ENCODE measurements at places on chromosomes 4 and X.

DNA sequence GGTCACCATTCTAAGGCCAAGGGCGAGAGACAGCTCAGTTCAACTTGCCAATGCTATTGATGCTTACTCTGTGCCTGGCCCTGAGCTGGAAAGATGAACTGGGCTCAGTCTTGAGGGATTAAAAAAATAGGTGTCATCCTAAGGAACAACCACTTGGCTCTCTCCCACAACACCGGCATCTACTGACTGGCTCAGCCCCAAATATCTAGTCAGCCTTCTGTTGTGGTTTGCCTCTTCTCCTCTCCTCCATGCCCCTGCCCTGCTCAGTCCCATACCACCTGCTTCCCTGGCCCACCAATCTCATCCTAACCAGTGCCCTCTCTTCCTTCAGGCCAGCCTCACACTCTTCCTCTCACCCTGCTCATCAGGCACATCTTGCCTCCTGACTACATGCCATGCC lies 29.6 kb downstream of the KDM5C start:
- DNase-seq = no peak

DNA sequence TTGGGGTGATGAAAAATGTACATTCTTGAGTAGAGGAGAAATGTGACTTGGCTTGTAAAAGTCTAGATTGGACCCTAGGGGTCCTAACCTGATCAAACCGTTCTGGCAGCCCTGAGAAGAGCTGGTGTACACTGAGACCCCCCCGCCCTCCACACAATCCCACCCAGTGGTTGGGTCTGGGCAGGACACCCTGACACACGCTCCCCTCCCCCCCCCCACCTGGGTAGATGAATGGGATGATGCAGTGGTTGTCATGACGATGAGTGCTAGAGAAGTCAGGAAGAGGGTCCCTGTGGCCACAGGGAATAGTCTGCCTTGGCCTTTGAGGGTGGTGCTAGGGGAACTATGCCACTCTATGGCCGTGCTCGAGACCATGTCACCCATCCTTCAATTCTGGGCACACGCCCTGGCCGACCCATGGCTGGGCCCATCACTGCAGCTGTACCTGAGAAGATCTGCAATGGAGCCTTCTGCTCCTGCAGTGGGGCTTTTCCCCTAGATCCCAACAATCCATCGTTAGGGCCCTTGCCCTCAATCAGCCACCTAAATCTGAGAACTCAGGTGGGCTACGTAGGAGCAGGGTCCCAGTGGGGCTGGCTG lies 4.4 kb downstream of the CDK16 start:
- DNase-seq = no peak

- DNase-seq = no peak
Measured at GRCh38 chr4:72366601-72367000, 202.4 kb downstream of the ADAMTS3 start.

GRCh38 chrX:20059467-20060128 lies 57.1 kb downstream of the MAP7D2 start:
- no peak for DNase-seq

DNA sequence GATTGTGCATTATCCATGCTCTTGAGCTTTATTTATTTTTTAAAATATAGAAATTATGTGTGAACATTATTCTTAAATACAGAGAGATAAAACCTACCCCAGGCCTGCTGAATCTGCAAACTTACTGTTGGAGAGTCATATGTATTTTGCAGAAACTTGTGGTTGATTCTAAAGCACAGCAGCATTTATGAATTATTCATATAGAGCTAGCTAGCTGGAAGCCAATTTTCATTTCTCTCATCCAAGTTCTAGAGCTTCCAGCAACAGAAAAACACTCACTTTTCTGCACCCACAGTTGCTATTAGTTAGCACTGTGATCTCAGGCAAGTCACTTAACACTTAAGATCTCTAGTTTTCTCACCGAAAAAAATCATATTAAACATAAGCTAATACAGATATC lies 479.5 kb upstream of the FAM47C start:
- DNase-seq = no peak

DNA sequence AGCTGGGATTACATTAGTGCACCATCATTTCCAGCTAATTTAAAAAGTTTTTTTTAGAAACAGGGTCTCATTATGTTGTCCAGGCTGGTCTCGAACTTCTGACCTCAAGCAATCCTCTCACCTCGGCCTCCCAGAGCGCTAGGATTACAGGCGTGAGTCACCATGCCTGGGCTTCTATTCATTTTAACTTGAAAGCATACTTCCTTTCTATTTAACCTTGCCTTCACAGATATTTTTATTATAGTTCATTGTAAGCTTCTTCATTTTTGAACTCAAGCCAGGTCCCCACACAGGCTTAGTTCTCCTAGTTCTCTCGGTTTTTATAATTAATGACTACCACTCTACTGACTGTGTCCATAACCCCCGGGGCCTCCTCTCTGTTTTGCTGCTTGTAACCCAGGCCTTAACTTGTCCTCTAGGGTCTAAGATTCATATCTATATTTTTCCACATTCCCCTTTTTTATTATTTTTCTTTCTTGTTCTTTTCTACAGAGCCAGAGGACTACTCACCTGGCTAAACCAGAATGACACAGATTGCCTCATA lies 50.7 kb downstream of the SNX12 start:
- no peak for DNase-seq

GRCh38 chr4:161841759-161842158 lies 322.0 kb downstream of the FSTL5 start:
- DNase-seq = no peak

DNA sequence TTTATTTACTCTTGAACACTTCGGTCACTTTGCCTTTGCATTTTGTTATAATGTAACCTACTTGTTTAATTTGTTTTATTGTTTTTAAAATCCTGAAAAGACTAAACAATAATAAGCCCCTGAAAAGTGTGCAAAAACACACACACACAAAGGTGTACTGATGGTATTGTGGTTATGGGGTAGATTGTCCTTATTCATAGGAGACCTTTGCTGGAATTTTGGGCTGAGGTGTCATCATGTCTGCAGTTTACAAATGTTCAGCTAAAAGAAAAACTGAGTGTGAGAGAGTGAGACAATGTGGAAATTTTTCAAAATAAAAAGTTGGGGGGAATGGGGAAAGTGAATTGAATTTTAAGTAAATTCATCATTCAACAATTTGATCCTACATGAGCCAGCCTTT lies 174.9 kb downstream of the QDPR start:
- DNase-seq = no peak

DNA sequence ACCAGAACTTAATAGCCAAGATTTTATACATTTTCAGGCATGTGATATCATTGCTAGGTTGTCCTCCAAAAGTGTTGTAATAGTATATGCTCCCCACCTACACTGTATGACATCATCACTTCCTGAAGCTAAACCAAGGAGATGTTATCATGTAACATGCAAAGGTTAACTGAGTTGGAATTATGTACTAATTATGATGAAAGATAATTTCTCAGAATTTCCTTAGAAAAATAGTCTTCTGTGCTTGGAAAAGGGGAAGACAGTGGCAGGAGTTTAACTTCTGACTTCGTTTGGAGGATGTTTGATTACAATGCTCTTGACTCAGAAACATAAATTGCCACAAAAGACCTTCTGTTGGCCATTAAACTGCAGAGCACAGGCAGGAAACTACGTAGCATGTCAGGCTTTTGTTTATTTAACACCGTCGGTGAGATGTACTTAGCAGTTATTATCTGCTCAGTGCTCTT lies 83.6 kb upstream of the GUCY1A1 start:
- no peak for DNase-seq

GRCh38 chr4:87388901-87389300 lies 2.1 kb downstream of the HSD17B11 start:
- no peak for DNase-seq

GRCh38 chrX:132622130-132622529 lies 133.3 kb upstream of the MBNL3 start:
- DNase-seq = peak; percentile 8

- no peak for DNase-seq
Measured at GRCh38 chr4:721261-722168, 15.9 kb downstream of the PCGF3 start.

DNA sequence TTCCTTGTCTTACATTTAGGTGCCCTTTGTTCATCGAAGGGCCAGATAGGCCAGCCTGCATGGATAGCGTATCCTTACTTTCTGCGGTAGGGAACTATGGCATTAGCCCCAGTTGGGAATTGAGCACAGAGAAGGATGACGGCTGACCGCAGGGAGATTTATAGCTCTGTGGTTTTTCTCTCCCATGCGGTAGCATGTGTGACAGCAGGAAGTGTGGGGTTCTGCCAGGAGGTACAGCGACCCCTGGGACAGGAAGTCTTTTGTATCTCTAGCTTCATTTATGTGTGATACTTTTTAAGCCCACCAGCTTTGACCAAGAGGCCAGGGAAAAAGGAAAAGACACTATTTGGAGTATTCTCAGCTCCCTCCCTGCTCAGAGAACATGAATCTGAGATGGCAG lies 33.1 kb downstream of the GAB3 start:
- DNase-seq = peak; percentile 1

GRCh38 chrX:130047416-130047815 lies 62.9 kb downstream of the ELF4 start:
- no peak for DNase-seq

- no peak for DNase-seq
Measured at GRCh38 chr4:773214-773613, 52.7 kb downstream of the CPLX1 start.

GRCh38 chr4:54100595-54101189 lies 729 bp downstream of the GSX2 start:
- no peak for DNase-seq

GRCh38 chrX:38879631-38880220 lies 78.5 kb downstream of the MID1IP1 start:
- DNase-seq = no peak

DNA sequence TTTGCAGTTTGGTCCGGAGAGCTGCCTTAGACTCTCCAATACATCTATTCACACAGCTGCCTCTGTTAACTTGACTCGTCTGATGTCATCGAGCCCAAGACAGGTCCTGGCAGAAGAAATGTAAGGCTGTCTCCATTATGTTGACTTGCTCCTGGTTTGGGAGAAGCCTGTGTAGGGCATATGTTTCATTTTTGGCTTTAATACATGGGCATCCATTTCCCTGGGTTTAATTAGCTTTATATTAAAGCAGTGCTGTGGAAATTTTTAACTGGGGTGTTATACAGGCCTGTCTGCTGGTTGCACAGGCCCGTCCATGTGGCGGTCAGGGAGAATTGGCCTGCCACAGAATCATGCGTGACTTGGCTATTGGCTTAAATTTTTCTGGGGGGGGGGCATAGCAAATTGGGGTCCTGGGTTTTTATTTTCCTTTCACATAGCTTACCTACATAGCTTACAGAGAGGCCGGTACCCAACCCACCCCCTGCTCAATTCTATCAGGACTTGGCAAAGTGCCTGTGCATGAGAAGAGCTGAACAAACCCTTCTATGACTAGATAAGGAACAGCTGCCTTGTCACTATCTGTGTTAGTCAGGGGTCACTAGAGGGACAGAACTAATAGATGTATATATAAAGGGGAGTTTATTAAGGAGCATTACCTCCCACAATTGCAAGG lies 123.5 kb upstream of the WDR1 start:
- DNase-seq = no peak

GRCh38 chr4:70508801-70509200 lies 9.6 kb upstream of the AMTN start:
- no peak for DNase-seq

- DNase-seq = no peak
Measured at GRCh38 chrX:38803243-38803587, 2.0 kb downstream of the MID1IP1 start.

DNA sequence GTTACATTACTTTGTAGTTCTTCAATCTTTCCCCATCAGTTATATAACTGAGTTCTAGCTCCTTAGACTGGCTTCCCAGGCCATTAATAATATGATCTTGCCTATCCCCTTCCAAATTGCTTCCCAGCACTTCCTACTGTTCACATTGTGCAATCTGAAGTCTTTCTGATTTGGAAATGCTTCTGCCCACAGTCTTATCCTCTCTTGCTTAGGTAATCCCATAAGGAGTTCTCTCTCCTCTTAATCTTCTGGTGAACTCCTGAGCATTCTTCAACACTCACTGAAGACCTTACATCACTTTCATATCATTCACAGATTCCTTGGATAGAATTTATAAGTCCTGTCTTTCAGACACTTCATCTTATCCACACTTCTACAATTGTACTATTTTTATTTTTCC lies 132.7 kb upstream of the TTC29 start:
- DNase-seq = no peak

- no peak for DNase-seq
Measured at GRCh38 chr4:104795264-104795939, 300.7 kb upstream of the CXXC4 start.

DNA sequence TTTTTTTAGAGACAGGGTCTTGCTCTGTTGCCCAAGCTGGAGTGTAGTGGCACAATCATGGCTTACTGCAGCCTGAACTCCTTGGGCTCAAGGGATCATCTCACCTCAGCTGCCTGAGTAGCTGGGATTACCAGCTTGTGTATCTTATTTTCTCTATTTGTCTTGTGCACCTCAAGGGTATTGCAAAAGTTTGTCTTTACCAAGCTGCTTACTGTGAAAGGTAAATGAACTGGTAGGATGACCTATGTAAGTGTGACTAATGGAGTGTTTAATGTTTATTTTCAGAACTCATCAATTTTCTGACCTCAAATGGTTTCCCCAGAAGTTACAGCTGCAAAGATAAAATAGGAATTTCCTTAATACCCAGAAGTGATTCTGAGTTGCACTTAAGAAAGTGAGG lies 5.3 kb upstream of the FGA start:
- DNase-seq = no peak

DNA sequence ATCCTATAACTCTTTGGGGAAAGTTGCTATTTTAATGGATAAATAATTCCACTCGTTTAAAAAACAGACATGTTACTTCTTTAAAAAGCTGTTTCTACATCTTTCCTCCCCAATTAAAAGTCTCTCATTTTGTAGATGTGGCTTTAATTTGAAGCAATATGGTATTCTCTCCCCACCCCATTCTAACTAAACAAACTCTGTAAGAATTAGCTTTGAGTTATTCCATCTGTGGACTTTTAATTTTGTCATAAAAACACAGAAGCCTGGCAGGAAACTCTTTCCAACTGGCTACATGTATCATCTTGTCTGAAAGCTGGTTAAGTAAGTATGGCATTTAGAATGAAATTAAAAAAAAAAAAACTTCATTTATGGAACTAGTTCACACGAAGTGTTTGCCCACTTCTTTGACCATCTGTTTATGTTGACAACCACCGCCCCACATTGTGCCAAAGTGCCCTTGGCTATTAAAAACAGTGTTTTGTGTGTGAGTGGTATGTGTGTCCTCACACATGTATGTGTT lies 140.3 kb downstream of the NAA11 start:
- no peak for DNase-seq

DNA sequence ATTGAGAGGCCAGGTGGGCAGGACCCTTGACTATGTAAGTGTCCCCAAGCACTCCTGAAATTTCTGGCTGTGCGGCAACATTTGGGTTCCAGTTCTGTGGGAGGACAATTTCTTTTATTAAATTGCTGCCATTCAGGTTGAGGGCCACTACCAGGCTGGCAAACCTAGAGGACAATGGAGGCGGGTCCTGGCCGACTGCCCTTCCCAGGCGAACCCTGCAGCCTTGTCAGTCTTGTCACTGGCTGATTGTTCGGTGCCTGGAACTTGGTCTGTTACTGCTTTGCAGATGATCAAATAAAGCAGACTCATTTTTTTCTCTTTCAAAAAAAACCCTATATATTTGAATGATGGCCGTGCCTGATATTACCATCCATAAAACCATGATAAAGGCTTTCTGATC lies 6.6 kb upstream of the TMEM128 start:
- DNase-seq = no peak

GRCh38 chr4:172785613-172786012 lies 383.0 kb upstream of the GALNT7 start:
- DNase-seq = no peak

All from LoVo (cell line).